Iris pigment epithelial cell (primary cell): ENCODE measurements at places on chromosomes 5 and 9.

DNA sequence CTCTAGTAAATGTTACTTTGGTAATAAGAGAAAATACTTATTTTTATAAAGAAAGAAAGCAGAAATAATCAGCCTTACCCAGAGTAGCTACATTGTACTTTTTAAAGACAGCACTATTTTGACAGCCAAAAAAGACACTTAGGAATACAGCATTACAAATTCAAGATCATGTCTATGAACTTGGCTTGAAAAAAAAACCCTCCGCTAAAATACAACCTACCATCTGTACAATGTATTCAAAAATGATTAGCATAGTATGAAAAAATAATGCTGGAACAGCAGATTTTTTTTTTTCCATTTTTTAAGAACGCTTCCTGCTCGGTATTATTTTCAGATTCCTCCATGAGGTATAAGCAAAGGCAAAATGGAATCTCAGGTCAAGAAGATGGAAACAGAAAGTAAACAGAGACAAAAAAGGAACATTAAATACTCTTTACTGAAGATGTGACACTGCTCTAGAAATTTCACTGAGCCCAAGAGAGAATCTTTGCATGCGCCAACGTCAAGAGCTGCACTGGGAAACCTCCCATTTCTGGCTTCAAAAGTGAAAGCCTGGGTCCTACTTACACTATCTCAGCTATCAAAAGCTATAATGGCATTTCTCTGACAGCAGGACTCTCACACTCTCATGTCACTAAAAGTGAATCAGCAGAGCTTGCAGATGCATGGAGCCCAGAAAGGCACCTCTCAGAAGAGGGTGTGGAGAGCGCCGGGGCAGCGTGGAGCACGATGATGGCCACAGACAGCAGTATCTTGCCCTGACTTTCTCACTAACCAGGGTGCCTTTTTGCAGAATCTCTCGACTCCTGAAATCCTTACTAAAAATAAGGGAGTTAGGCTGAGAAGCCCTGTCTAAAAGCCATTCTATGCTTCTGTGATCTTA is 167.4 kb downstream of the ELAVL2 start:
- DNase-seq = no peak

- no peak for DNase-seq
Observed at GRCh38 chr5:160792281-160792680, 59.7 kb downstream of the ATP10B start.

DNA sequence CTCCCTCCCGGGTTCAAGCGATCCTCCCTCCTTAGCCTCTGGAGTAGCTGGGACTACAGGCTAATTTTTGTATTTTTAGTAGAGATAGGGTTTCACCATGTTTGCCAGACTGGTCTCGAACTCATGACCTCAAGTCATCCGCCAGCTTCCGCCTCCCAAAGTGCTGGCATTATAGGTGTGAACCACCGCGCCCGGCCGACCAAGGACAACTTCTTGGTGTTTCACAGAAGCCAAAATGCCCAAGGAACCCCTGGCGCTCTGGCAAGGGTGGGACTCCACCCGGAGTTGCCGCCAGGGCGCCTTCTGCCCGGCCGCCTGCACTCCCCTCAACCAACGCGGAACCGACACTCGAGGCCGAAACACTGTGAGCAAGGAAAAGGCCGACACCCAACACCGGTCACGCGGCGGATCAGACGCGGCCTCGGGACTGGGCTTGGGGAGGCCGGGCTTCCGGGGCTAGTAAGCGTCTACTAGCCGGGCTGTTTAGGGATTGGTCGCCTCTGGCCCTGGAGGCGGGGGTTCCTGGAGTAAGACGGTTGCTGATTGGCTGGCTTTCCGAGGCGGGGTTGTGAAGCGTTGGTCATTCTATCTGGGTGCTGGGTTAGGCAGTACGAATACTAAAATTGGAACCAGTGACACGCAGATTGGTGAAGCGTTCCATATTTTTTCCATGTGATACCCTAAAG is 7.7 kb upstream of the CFAP157 start:
- peak; percentile 99 for DNase-seq

DNA sequence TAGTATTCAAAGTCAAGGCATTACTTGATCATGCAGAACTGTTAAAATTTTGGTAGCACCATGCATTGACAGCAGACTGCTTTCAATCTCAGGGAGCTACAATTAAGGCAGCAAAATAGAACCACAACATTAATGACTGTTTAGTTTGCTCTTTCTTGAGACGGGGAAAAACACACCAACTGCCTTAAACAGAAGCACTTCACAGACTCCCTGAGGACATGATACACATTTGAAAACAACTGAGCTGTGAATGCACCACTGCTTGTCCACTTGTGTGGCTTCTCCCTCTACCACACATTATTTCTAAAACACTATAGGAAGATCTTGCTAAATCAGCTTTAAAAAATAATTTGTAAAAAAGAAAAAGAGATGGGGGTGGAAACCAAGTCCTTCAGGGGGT is 79.6 kb upstream of the MAST4 start:
- DNase-seq = no peak
